NCI-H1417 (cell line): ENCODE measurements at places on chromosomes 6 and 20.
A peak's percentile ranks its signal among the peaks of the same experiment; 100 is the strongest.

DNA sequence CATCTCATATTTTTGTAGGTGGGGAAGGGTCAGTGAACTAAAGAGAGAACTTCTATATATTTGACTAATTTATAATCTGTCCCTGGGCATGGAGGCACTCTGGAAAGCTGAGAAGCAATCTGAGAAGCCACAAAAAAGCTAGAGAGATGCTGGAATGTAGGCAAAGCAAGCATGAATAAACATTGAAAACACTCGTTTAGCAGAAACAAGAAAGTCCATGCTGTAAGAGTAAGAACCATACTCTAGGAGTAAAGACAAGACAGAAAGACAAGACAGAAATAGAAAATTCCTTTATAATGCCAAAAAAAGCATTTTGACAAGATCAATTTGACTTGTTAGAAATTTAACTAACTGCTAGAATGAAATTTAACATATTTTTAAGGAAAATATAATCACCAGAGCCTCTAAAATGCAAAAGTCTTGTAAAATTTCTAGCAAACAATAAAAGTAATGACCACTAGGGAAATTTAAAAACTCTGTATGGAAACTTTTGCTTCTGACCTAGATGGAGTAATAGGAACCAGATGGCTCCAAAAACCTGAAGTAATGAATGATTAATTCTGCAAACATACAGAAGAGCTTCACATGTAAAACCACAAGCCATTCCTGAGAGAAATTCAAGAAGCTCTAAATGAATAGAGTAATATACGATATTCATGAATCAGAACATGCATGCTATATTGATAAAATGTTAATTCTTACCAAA is 625.7 kb upstream of the PTCHD4 start:
- no peak for DNase-seq

GRCh38 chr6:44921798-44922197 is 406.3 kb upstream of the RUNX2 start:
- DNase-seq = no peak

GRCh38 chr6:145929037-145929633 is 35.0 kb downstream of the SHPRH start:
- peak; percentile 6 for DNase-seq

DNA sequence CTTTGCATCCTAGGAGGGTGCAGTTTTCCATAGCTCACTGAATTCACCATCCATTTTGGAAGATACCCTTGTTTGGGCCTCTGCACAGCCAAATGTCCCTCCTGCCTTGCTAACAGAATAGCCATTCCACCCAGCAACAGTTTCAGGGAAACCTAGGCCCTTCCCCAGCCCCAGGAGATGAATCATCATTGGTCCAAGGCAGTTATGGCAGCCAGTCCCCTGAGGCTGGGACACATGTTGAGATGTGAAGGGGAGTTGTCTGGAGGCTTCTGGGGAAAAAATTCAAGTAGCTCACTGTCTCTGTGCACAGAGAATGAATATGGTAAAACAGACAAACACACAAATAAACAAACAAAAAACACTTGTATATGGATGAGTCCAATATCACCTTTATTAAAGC is 17.4 kb upstream of the SIRPB2 start:
- DNase-seq = no peak

DNA sequence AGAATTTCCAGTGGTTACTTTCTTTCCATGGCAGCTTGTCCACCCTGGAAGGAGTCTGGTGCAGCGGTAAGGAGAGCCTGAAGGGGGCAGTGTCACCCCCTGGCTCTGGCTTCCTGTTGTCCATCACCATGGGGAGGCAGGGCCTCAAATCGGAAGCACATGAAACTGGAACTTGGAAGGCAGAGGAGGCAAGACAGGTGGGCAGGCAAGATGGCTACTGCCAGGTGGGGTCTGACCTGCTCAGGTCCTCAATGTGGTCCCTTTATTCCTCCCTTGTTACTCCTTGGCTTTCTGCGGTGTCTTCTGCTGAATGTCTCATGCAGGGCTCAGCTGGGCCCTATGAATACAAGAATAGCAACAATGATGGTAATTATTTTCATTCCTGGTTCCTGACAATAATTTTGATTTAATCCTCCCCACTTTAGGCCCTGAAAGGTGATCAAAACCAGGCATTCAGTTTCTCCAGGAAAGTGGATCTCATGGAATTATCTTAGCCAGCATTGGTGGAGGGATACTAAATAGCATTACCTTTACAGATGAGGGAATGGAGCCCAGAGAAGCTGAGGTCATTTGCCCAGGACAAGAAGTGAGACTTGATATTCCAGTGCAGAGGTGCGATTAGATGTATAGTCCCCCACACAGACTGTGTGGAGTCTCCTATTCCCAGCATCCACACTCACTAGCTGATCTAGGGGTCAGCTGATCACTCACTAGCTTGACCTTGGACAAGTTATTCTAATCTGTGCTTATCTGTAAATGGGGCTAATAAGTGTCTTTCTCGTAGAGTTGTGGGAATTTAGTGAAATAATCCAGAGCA is 17.6 kb upstream of the SNAI1 start:
- DNase-seq = peak; percentile 74

GRCh38 chr20:19583532-19584175 is 174.4 kb upstream of the RIN2 start:
- DNase-seq = peak; percentile 47

GRCh38 chr20:13650474-13650873 is 11.7 kb upstream of the TASP1 start:
- no peak for DNase-seq

- no peak for DNase-seq
Observed at GRCh38 chr6:69044534-69044933, 409.5 kb downstream of the ADGRB3 start.

- peak; percentile 65 for DNase-seq
Observed at GRCh38 chr6:53795702-53796450, 1.1 kb downstream of the LRRC1 start.

GRCh38 chr6:83190626-83191025 is 2.4 kb downstream of the PGM3 start:
- DNase-seq = no peak

DNA sequence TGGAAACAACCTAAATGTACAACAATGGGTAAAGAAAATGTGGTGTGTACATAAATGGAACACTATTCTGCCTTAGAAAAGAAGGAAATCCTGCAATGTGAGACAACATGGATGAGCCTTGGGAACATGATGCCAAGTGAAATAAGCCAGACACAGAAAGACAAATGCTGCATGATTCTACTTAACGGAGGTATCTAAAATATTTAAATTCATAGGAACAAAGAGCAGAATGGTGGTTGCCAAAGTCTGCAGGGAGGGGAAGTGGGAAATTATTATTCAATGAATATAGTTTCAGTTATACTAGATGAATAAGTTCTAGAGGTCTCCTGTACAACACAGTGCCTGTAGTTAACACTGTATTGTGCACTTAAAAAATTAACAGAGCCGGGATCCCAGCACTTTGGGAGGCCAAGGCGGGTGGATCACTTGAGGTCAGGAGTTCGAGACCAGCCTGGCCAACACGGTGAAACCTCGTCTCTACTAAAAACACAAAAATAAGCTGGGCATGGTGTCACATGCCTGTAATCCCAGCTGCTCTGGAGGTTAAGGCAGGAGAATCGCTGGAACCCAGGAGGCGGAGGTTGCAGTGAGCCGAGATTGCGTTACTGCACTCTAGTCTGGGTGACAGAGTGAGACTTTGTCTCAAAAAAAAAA is 71.4 kb upstream of the SNX9 start:
- DNase-seq = no peak

GRCh38 chr6:10405513-10405900 is 9.4 kb downstream of the TFAP2A start:
- no peak for DNase-seq

- DNase-seq = no peak
Observed at GRCh38 chr6:117818449-117818848, 88.6 kb upstream of the SLC35F1 start.

DNA sequence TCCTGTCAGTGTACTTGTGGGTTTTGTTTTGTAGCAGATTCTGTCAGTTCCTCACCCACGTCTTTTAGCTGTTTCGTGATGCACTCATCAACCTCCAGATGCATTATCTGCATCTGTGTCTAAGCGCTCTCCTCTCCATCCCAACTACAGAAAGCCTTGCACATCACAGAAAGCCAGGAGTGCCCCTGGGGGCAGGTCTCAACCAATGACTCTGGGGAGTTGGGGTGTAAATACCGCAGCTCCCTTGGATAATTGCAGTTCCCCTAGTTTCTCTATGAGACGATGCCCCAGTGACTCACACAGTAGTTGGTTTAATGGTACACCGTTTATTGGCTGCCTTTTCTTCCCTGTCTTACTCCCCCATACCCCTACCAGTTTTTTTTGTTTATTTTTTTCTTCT is 158.1 kb downstream of the SOX4 start:
- no peak for DNase-seq

DNA sequence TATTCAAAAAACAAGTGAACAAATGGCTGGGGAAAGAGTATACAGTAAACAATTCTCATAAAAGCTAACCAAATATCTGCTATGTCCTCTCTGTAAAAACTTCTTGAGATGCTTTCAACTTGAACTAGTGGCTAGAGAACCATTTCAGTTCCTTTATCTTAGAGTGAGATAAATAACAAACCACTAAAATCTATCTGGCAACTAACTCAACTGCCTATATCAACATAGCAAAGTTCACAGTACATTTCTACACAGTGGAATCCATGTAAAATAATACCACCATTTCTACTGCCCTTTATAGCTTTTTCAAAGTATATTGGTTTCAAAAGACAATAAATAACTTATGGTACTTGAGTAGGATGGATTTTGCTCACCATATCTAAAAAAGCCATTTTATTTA is 95.1 kb downstream of the MMS22L start:
- DNase-seq = no peak

DNA sequence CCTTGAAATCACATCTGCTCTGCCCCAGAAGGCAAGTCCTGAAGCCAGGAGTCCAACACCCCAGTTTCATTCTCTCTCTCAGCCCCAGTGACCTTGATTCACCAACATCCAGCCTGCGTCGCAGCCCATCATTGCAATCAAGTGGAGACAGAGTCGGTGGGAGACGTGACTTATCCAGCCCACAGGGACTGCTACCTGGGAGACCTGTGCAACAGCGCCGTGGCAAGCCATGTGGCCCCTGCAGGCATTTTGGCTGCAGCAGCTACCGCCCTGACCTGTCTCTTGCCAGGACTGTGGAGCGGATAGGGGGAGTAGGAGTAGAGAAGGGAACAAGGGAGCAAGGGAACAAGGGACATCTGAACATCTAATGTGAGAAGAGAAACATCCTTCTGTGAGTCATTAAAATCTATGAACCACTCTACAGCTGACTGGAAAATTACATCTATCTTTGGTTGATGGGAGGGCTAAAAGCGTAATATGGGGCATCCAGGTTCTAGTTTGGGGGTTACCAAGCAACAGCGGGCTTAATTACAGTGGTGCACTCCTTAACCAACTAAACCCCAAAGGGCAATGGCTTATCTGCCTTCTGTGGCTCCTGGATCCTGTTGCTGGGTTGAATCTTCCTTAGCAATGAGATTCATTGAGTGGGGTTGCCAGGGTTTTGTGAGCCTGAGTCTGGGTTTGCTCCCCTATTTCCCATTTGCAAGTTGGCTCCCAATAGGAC is 2.5 kb downstream of the LY6G6D start:
- peak; percentile 56 for DNase-seq

DNA sequence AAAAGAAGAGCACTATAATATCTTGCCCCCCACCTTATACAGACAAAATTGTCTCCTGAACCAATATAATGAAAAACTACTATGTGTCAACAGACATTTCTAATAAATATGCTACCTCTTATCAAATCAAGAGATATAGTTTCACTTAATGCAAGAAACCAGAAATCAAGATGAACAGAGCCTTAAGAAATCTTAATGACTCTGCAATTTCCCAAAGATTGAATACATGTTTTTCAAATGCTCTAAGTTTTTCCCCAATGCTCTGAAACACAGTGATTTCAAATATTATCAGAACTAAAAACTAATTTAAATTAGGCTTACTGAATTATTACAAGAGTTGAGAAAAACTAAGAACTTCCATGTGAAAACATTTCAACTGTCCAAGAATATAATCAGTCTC is 13.3 kb downstream of the SUPT3H start:
- no peak for DNase-seq

- no peak for DNase-seq
Observed at GRCh38 chr6:11433860-11434259, 103.7 kb upstream of the TMEM170B start.

DNA sequence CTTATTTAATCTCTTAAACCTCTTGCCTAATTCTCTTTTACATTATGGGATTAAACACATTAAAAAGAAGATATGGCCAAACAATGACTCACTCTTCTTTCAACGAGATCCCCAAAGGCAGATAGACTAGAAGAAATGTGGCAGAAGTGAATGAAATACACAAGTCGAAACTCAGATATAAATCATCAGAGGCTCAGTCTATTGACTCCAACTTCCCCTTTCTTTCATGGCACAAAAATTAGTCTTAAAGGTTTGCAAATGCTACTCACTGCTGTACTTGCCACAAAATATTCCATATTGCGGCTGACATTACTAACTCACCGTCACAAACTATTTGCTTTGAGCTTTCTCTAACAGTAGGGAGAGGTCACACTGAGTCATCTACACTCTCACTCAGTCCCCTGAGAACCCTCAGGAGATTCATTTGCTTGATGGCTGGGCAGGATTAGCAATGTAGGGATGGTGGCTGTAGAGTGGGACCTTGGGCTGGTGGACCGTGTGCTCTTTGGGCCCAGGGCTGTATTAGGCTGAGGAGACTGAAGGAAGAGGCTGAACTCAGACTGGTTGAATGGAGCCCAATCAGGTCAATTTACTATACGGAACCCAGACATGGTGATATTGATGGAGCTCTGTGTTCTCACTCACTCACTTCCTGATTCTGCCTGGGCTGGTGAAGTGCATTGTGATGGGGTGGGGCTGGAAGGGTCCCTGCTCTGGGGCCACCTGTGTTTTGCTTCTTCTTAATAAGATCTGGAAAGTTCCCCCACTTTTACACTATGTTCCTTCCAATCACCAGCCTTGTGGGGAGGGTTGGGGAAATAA is 42.8 kb upstream of the UBR2 start:
- no peak for DNase-seq

GRCh38 chr6:100565439-100566104 is 100.9 kb upstream of the SIM1 start:
- DNase-seq = no peak

DNA sequence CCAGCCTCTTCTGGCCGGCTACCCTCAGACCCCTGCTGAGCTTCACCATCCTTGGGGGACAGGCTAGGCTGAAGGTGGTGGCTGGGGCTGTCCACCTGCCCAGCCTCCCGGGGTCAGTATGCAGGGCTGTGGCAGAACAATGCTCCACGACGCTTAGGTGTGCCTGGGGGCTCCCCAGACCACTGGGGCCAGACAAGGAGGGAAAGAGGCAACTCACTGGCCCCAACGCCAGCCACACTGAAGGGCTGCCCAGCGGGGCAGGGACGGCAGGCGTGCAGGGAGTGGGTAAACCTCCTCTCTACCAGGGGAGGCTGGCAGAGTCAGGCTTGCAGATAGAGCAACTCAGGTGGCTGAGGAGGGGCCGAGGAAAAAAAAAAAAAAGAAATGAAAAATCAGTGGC is 11.5 kb upstream of the UBE2V1 start:
- DNase-seq = no peak

DNA sequence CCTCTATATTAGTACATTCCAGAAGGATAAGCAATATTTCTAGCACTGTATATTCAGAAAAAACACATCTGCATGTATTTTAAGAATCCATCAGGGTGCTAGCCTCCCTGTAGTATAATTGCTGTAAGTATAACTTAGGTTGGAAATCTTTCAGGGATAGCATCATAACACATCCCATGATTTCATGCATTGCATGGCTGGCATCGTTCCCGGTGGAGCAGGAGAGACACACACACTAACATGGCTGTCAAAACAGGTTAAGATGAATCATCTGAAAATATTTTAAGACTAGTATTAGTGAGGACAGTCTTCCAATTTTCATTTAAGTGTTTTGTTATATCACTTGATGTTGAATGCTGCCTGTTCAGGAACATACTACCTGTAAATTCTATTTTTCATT is 32.1 kb upstream of the CENPW start:
- DNase-seq = no peak
